CD4-positive, alpha-beta T cell (primary cell): ENCODE measurements at places on chromosomes 16 and 17.

DNA sequence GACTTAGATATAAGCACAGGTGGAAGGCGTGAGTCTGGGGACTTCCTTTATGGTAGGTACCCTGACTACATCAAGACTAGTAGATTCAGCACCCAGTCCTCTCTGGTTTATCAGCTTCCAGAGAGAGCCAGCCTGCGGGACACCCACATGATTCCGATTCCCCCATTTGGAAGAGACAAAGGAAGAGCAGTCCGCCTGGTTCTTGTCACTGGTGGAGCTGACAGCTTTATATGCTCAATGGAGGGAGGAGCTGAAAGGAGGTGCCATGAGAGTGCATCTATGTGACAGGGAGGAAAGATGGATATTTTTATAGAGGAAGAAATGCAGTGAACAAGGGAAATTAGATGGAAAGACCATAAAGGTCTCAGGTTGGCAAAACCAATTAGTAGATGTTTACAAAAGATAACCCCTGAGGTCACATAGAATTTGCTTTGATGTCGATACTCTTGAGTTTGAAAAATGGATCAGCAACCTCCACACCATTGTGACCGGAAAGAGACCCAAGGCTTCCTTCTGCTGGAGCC, 437.7 kb downstream of the PMP22 start:
- DNase-seq = no peak

GRCh38 chr16:23016368-23016767, 132.9 kb downstream of the USP31 start:
- DNase-seq = no peak

DNA sequence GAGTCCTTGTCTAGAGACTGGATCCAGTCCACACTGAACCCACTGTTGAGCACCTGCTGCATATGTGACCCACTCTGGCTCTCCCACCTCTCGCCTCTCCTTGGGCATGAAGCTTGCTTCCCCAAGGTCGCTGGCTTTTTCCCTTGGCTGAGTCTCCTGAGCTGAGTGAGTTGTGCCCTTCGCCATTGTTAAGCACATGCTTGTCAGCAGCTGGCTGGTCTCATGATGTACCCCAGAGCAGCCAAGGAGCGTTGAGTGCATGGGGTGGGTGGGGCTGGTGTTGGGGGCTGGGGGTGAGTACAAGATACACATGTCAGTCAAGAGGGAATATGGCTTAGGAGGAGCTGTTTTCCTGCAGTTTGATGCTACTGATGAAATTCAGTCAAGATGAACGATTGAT, 165.6 kb downstream of the SNX29 start:
- DNase-seq = no peak

DNA sequence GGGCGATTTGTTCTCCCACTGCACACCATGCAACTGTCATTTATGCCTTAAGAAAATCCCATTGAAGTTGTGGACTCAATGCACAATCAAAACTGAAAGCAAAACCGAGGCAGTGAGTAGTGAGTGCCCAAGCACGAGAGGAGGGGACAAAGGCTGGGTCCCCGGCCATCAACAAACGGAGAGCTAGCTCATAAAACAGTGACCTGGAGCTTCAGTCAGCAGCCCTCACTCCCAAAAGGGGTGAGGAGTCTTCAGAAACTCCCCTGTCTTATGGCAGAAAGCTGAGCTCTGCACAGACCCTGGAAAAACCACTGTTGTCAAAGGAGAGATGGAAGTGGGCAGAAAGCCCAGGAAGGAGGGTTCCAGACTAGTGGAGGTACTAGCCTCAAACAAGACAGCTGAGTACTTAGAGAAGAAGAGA, 96.9 kb downstream of the ADCY9 start:
- no peak for DNase-seq

DNA sequence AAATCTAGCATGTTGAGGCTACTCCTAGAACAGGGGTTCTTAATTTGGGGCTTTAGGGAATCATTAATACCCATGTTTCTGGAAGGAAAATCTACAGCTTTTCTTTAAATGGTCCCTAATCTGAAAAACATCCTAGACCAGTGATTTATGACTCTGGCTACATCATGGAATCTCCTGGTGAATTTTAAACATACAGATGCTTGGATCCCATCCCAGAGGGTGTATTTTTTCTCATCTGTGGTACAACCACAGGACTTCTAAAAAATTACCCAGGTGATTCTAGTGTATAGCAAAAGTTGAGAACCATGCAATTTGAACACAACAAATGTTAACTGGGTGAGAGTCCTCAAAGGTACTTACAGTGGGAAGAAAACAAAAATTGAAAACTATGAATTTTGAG, 41.5 kb downstream of the KANSL1 start:
- no peak for DNase-seq

DNA sequence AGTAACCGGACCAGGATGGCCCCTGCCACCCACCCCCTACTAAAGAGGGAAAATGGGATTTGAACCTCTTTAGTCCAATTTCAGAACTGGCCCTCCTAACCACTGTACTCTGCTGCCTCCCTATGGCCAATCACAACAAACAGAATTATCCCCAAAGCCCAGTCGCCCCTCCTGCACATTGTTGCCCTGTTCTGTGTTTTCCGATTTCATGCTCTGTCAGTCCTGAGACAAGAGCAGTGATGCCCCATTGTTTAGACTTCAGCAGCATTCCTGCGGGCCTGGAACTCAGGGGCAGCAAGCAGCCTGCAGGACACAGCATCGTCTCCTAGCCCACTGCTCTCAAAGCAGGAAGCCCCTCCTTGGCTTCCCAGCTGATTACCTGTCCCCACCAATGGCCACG, 20.5 kb upstream of the KLHL11 start:
- no peak for DNase-seq

DNA sequence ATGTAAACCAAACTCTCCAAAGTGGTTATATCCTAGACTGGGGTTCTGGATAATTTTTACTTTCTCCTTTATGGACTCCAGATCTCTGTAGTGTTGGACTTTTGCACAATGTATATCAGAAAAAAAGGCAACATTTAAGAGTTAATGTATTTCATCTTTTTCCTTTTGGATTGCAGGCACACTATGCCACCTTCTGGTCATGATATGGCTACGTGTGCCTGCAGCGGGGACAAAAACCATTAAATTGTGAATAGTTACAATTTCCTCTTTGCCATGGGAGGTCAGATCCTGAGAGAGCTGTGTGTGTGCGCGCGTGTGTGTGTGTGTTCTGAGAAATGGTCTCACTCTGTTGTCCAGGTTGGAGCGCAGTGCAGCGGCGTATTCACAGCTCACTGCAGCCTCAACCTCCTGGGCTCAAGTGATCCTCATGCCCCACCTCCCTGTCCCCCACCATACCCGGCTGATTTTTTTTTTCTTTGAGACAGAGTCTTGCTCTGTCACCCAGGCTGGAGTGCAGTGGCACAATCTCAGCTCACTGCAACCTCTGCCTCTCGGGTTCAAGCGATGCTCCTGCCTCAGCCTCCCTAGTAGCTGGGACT, 4.3 kb upstream of the SGF29 start:
- peak; percentile 38 for DNase-seq

DNA sequence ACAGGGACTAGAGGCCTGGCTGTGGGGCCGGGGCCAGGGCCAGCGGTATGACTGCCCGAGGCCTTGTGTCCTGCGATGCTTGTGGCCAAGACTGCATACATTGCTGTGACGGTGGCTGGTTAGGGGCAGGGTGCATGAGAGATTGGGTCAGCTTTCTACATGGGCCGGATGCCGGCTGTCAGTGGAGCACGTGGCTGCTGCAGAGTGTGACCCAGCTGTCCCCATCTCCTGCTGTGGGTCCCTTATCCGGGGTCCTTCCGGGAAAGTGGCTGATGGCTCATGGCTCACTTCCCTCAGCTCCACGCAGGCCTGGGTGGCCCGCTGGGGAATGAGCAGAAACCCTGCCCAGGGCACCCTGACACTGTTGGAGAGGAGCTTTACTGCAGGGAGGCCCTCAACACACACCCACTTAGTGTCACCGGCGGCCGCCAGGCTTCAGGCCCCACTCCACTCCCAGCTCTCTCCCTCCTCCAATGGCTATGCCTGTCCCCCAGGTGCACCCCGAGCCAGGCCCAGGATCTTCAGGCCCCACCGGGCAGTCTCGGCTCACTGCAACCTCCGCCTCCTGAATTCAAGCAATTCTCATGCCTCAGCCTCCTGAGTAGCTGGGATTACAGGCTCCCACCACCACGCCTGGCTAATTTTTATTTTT, 808 bp upstream of the RGS11 start:
- no peak for DNase-seq

- no peak for DNase-seq
Measured at GRCh38 chr17:56659622-56660021, 66.1 kb downstream of the NOG start.

DNA sequence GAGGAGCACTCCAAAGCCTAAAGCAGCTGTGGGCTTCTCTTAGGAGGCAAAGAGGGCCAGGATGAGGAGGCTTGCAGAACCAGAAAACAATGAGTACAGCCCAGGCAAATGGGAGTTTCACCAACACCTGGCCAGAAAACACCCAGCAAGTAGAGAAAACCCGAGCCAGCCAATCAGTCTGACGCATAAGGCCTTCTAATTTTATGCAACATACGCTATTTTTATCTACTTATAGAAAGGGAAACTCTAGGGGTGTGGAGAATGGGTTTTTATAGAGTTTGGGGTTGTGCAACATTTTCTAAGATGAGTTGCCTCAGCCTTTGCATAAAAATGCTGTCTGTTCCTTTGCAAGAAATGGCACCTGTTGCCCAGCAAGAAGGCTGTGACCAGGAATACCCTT, 529.0 kb upstream of the CDH5 start:
- DNase-seq = no peak

DNA sequence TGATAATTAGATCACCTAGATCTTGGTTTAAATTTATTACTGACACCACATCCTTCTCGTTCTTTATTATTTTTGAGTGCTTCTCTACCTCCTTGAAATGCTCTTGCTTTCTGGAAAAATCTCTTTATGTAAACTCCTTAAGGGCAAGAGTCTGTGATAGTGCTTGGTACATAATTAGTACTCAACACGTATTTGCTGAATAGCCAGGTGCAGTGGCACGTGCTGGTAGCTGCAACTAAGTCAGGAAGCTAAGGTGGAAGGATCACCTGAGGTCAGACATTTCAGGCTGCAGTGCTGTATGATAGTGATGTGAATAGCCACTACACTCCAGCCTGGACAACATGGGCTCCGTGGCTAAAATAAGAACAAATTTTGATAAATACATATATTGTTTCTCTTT, 63.0 kb downstream of the PPM1E start:
- no peak for DNase-seq

GRCh38 chr17:68103148-68103547, 67.6 kb downstream of the KPNA2 start:
- no peak for DNase-seq

- DNase-seq = no peak
Measured at GRCh38 chr17:36501963-36502362, 15.5 kb downstream of the ZNHIT3 start.

DNA sequence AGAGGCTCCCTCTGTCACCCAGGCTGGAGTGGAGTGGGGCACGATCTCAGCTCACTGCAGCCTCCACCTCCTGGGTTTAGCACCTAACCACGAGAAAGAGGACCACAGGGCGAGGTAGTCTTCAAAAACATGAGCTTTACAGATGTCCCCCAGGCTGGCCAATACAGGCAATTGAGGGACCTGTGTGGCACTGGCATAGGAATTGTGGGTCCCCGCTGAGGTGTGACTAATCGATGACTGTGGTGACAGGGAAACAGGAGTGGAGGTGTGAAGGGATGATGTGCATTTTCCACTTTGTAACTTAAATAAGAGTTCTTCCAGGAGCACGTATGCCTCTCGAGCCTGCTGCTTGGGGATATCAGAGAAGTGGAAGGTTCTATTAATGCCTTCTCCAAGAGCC, 12.6 kb upstream of the ARHGAP17 start:
- DNase-seq = no peak

DNA sequence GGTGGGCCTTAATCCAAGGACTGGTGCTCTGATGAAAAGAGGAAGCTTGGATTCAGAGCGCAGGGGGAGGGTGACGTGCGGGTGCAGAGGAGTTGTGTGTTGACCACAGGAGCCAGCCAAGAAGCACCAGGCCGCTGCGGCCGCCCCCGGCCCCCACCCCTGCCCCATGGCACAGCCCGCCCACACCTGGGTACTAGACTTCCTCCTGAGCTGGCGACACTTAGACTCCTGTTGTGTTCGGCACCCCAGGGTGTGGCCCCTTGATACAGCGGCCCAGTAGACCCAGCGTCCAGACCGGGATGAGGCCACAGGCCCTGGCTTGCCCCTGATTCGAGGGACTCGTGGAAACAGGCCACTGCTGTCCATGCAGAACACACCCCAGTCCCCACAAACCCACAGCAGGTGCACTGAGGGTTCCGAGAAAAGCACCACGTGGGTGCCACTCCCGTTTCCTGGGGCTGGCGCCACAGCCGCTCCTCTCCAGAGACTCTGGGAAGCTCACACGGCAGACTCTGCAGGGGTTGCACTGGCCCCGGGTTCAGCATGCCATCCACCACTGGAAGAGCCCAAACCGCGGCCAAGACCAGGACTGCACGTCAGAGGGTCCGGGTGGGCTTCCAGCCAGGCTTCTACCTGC, 5.7 kb upstream of the SNAI3 start:
- no peak for DNase-seq

DNA sequence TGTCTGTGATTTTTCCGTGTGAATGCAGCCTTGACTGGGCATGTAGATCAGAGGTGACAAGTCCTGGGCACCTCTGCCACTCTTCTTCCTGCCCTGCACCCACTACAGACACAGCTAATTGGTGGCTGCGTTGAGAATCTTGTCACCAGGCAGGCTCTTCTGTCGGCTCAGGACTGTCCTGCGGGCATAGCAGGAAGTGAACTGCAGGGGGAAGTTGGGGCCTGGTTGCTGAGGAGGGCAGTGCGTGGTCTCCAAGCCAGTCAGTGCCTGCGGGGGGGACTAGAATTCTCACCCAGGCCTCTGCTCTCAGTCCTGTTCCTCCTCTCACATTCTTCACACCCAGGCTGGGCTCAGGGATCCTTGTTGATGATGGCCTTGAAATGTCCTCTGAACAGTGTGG, 50.5 kb downstream of the JPH3 start:
- no peak for DNase-seq

- DNase-seq = no peak
Measured at GRCh38 chr17:15482476-15482875, 15.1 kb upstream of the CDRT4 start.

- no peak for DNase-seq
Measured at GRCh38 chr17:10762037-10762436, 32.2 kb upstream of the TMEM220 start.

GRCh38 chr16:15782573-15783365, 74.1 kb downstream of the MYH11 start:
- DNase-seq = no peak

DNA sequence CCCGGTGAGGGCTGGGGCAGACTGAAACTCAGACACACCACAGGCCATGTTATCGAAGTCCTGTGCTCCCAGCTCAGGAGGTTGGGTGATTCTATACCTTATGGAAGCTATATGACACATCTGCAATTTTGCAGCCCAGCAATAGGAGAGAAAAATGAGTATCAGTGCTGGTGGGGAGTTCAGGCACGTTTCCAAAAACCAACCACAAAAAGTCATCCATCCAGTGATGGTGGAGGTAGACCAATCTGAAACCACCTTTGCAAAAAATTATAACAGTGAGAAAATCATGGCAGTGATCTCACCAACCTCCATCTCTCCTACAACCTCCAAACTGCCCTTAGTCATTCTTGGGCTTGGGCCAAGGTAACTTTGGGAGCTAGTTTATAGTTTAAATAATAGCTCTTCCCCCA, 327.9 kb downstream of the SLC39A11 start:
- no peak for DNase-seq
